IPS DF 19.7 (cell line): ENCODE measurements at places on chromosomes 11 and 22.

- DNase-seq: no peak
These were observed at the start of gene CRYAB for GRCh38 chr11:111911563-111912401. CRYAB (minus strand) TSS chr11:111911770; CDS start chr11:111911724, 46 bp downstream.

DNA sequence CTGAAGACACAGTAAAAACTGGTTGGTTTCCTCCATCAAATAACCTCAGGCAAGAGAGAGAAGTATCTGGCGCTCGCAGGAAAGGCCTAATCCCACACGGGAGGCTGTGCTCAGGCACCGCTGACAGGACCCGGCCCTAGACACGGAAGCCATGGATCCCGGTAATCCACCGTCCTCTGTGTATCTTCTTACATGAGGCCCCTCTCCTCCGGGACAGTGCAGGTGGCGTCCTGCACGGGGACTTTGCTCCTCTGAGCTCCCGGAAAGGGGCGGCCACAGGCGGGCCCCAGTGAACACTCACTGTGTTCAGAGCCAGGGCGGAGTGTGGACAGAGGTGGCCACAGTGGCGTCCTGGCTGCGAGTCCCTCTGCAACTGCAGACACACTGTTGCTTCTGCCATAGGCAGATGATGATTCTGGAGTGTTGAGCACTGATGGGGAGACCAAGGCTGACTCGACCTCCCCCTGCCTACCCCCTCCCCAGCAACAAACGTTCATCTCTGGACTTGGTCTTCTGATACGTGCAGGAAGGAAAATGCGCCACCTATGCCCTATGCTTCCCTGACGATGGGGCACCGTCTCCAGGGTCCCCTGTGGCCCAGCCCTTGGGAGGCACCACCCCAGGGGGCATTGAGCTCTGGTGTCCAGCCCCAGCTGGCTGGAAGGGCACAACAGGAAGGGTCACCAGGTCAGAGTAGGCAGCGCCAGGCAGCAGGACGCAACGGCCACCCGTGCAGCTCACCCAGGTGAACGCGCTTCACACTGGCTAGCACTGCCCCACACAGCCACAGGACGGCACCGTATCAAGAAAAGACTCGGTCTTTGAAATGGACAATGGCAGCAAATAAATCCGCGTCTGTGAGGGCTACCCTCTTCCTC is 95.7 kb downstream of the TRMU start:
- no peak for DNase-seq

DNA sequence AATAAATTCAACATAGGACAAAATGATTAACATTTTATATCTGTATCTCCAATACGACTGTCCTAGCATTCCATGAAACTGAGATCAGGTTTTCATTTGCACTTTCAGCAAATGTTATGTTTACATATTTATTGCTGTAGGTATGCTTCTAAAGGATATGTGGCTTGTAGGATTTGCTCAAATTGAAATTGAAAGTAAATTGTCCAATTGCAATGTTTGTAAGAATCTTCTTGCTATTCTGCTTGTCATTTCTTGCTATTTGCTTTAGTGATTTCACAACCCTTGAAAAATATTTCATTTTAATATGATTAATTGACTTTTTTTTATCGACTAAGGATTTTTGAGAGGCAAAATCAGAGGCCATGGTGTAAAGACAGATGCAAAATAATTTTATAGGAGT is 904.2 kb upstream of the RAG2 start:
- no peak for DNase-seq

DNA sequence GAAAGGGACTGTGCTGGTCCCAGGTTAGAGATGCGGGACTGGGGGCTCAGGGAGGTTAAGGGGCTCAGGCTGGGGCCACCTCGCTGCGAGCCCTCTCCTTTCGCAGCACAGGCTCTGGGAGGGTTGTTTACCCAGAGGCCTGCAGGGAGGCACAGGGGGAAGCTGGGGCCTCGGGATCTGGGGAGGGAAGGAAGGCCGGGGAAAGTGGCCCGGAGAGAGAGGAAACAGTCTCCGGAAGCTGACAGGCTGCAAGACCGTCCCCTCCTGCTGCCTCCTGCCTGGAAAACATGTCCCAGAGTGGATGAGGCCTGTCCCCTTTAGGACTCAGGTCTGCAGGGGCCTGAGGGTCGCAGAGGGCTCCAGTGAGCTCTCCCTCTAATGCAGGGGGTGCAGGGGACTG is 45.4 kb downstream of the MYO7A start:
- DNase-seq: no peak

DNA sequence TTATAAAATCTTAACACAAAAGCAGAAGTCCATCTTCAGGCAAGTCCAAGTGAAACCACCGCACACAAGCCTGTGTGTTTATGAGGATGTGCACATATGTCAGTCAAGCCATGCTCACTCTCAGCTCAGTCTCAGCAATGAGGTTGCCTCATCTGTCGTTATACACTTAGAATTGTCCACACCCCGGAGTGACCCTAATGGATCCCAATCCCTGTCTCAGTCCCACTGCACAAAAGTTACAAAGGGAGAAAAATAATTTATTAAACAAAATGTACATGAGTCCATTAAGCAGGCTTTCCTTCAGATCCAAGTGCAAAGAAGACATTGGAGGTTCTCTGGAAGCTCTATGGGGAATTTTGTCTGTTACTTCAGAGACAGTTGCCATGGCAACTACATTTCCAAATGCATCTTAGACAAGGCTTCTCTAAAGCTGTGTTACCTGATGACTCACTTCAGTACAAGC is 24.4 kb downstream of the OR8B12 start:
- no peak for DNase-seq

- no peak for DNase-seq
These were observed 9.6 kb upstream of the HTATIP2 start for GRCh38 chr11:20353829-20354434.

- no peak for DNase-seq
These were observed 396 bp downstream of the TEF start for GRCh38 chr22:41382098-41382578.

- DNase-seq: no peak
These were observed 3.9 kb downstream of the CDC45 start for GRCh38 chr22:19483481-19484244.

DNA sequence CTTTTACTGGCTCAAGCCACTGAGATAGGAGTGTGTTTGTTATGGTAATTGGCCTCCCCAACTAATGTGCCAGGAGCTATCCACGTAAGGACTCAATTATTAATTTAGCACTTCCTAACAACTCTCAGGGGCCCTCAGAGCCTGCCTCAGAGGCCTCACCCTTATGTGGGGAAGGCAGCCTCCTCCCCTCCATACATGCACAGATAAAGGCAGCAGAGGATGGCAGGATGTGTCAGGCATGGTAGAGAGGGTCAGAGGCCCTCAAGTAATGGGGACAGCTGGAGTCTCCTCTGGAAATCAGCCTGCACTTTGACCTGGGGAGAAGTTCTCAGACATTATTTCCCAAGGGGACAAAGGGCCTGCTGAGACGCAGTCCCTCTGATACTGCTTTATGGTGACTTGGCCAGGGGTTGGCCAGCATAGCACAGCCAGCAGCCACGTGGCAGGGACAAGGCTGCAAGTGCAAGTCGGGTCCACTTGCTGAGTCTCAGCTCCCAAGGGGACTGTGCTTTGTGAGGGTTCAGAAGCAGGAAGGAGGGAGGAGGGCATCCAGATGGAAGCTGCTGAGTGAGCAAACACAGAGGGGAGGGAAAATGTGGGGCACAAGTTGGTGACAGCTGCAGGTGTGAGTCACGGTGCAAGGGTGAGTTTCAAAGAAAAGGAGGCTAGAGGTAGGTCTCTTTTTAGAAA is 17.0 kb downstream of the MOGAT2 start:
- no peak for DNase-seq

DNA sequence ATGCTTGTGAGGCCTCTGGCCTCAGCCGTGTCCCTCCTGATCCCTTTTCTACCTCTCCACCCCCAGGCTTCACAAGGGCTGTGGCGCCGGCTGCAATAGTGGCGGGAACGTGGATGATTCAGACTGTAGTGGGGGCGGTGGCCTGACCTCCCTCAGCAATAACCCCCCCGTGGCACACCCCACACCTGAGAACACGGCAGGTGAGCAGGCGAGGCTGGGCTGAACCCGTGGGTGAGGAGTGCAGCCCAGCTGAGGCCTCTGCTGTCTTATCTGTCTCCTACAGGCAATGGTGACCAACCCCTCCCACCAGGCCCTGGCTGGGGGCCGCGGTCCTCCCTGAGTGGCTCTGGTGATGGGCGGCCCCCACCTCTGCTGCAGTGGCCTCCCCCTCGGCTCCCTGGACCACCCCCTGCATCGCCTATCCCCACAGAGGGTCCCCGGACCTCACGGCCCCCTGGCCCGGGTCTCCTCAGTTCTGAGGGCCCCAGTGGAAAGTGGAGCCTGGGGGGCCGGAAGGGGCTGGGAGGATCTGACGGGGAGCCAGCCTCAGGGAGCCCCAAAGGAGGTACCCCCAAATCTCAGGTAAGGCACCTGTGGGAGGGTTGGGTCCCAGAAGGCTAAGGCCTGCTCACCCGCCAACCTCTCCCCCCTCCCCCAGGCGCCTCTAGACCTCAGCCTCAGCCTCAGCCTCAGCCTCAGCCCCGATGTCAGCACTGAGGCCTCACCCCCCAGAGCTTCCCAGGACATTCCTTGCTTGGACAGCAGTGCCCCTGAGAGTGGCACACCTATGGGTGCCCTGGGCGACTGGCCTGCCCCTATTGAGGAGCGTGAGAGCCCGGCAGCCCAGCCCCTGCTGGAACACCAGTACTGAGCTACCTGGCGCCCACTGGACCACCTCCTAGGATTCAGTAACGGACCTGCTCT is 1.5 kb upstream of the SIPA1 start:
- no peak for DNase-seq

- DNase-seq: no peak
These were observed 47.5 kb upstream of the PICALM start for GRCh38 chr11:86116386-86116726.

DNA sequence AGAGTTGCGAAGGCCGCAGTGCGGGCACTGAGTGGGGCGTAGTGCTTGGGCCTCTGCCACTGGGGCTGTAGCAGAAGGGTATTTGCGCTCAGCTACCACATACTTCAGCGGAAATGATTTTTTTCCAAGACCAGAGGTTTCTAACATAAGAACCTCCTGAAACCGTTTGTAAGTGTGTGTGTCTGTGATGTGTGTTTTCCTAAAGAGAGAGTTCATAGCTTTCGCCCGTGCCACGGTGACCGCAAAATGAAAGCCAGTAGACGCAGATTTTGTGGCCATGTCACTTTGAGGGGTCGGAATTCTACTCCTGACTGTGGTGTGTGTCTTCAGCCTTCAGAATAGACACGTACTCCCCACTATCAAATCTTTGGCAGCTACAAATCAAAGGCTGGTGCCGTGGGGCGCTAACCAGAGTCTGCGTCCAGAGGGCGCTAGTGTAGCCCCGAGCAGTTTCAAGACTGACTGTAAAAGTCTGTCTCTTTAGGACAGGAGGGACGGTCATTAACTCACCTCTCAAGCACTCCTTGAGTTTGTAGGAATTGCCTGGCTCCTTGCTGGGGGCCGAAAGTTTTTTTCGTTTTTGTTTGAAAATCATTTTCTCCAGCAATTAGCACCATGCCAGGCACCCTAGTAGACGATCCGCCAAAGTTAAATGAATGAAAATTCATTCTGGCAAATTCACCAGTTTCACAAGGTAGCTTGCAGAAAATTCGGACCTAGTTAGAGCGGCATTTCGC is 2.5 kb upstream of the CALCA start:
- no peak for DNase-seq

- DNase-seq: no peak
These were observed 2.9 kb upstream of the OR52J3 start for GRCh38 chr11:5043380-5043779.

DNA sequence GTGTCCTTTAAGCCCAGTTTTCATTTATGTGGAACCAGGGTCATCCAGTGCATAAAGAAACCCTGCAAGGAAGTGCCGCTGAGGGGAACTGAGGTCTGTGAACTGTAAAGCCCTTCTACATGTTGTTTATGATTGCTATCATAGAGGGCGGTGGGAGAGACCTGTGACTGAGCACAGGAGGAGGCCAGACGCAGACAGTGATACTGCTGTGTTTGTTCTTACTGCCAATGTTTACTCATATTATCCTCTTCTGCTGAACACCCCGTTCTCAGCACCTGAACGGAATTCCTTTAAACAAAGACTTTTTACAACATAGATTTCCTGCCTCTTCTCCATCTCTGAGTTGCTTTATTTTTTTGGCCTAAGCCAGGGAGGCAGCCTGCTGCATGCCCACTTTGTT is 967 bp upstream of the GALNT18 start:
- no peak for DNase-seq

DNA sequence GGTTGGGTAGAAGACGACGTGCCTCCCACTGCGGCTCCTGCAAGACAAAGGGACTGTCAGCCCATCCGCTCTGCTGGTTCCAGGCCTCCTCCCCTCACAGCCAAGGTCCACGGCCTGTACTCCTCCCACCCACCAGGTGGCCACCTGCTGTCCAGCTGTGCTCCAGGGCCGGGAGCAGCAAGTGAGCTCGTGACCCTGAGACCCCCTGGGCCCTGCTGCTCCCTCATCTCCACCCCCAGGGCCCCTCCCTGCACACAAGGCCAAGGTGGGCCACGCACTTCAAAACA is 27.4 kb downstream of the TSPAN4 start:
- DNase-seq: no peak

GRCh38 chr22:48558606-48559402 is 1268.9 kb downstream of the BRD1 start:
- DNase-seq: no peak

DNA sequence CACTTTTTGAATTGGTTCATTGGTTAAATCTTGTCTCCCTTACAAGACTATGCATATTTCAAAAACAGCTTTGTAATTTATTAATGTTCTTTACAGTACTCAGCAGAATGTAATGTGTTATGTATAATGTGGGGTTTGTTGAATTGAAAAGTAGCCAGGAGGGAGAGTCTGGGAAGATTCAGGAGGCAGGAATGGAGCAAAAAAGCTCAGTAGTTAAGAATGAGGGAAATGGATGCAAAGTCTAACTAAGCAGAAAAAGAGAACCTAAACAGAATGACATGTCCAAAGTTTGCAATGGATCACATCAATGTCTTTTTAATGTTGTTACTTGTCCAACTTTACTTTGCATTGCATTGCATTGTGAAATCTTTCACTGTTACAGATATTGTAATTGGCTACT is 86.5 kb upstream of the CARD18 start:
- DNase-seq: no peak

- DNase-seq: no peak
These were observed 116.2 kb downstream of the KIAA1671 start for GRCh38 chr22:25068707-25069106.

- no peak for DNase-seq
These were observed 192.3 kb upstream of the CADM1 start for GRCh38 chr11:115696563-115696962.

- DNase-seq: no peak
These were observed 644 bp upstream of the NDUFV1 start for GRCh38 chr11:67606093-67606491.

GRCh38 chr22:46429325-46429853 is 93.9 kb downstream of the TRMU start:
- DNase-seq: no peak

DNA sequence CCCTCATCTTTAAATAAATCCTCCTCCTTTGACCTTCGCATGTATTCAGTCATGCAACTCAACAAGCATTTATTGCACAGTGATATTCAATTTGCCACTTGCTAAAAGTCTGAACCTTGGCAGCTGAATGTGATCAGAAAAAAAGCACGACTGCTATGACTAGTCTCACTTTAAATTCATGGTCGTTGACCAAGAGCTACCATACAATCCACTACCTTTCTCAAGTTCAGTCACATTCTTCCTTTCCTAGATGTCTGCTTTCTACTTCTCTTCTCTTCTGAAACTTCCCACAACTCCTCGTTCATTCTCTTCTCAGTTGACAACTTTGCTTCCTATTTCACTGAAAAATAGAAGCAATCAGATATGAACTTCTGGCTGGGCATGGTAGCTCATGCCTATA is 2.0 kb upstream of the SAA1 start:
- no peak for DNase-seq
